AG04449 (cell line): ENCODE measurements at places on chromosomes 7 and 10.

- DNase-seq, result no peak
Measured at GRCh38 chr10:65083222-65083621, 1562.0 kb downstream of the REEP3 start.

DNA sequence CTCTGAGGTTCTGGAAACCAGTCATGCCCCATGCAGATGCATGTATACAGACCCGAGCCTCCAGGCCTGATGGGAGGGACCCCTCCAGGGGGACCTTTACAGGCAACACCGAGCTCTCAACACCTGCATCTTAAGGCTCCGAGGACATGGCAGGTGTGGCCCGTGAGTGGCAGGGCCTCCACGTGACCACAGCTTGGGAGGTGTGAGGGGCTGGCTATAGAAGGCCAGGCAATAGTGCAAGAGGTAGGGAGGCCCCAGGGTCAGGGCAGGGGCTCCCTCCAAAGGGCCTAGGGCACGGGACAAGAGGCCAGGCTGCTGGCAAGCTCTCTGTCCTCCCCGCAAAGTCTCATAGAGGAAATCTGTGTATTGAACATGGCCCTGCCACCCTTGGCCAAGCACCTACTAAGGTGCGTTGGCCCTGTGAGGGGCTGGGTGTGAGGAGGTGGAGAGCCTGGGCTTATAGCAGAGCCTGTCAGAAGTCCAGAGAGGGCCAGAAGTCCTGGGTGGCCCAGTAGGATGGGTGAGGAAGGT, 134.2 kb downstream of the PTPN20 start:
- no peak for DNase-seq

GRCh38 chr10:79320820-79321493, 26.3 kb upstream of the PPIF start:
- DNase-seq, result no peak

GRCh38 chr7:116162254-116162653, 48.1 kb upstream of the TES start:
- DNase-seq, result no peak

- DNase-seq, result no peak
Measured at GRCh38 chr7:28688174-28688573, 270.0 kb downstream of the TRIL start.

GRCh38 chr7:131786204-131786603, 229.8 kb upstream of the PODXL start:
- no peak for DNase-seq

DNA sequence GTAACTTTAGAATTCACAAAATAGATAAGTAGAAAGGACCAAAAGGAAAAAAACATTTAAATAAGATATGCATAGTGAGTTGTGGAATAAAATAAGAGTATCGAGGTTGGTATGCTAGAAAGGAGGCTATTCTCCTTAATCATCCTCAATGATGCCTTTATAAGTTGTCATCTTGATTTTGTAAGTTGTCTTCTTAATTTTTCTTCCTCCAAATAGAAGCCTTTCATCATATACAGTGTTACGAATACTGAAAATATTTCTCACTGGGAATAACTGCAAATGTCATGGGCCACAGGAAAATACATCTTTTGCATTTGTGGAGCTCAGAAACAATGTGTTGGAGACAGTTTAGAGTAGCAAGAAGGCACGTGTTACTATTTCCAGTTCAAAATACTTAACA, 31.5 kb upstream of the PRTFDC1 start:
- DNase-seq, result no peak

DNA sequence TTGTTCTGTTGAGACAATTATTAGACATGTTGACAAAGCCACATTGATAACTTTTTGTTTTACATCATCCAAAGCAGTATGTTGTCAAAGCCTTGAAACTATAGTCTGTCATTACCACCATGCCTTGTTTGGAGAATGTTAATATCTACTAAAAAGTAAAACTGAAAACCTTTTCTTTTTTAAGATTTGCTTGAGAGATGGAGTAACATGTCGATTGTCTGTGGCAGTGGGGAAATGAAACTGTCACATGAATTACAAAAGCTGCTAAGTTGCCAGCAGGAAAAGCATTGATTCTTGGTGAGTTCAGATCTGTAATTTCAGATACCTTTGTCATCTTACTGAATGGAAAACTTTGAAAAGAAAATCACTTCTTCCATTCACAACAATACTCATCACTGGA, 69.1 kb downstream of the TFPI2 start:
- no peak for DNase-seq

- DNase-seq, result no peak
Measured at GRCh38 chr10:80515511-80515910, 22.2 kb upstream of the SH2D4B start.

DNA sequence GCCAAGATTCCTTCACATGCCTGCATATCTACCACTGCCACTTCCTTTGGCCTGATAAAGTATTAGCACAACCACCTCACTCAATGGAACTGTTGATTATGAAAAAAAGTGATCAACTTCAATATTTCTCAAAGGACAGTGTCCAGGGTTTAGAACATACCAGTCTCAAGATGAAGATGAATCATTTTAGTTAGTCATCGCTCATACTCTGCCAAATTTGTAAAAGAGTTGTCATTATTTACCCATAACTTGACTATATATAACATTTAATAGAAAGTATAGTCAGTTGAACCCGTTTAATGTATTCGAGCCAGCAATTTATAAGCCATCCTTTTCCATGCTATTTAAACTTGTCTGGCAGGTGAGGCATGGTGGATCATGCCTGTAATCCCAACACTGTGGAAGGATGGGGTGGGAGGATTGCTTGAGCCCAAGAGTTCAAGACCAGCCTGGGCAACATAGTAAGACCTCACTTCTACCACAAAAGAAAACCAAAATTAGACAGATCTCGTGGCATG, 33.2 kb downstream of the SPAM1 start:
- no peak for DNase-seq

DNA sequence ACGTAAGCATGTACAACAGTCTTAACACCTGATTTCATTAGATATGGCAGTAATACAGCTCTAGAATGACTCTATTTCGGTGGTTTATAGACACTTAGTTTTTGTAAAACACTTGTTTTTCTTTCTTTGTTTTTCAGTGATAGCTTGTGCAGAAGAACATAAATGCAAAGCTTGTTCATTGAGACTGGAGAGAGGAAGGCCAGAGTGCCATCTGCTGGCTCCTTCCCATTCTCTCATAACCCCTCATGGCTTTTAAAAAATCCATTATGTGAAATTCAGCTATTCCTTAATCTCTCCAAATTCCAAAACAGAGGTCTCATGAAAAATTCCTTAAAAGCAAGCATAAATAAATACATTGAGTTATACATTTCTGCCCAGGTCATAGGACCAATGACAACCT, 76.3 kb downstream of the CACNB2 start:
- DNase-seq, result no peak

GRCh38 chr10:34732926-34733325, 82.2 kb downstream of the PARD3 start:
- DNase-seq, result no peak

DNA sequence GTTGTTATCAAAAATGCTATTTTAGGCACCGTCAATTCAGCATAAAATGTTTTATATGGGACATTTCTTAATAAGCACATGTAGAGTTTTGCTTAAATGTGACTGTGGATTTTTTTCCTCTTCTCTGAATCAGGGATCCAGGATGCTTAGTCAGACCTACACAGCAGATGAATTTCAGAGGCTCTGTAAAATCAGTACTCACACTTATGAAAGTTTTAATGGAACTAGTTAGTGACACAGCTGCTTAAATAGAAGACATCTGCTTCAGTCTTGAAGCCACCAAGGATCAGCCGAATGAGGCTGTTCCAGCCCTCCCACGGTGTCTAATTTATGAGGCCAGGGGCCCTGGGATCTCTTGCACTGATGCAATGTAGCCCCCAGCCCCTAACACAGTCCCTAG, 136.0 kb downstream of the MYOF start:
- DNase-seq, result no peak

DNA sequence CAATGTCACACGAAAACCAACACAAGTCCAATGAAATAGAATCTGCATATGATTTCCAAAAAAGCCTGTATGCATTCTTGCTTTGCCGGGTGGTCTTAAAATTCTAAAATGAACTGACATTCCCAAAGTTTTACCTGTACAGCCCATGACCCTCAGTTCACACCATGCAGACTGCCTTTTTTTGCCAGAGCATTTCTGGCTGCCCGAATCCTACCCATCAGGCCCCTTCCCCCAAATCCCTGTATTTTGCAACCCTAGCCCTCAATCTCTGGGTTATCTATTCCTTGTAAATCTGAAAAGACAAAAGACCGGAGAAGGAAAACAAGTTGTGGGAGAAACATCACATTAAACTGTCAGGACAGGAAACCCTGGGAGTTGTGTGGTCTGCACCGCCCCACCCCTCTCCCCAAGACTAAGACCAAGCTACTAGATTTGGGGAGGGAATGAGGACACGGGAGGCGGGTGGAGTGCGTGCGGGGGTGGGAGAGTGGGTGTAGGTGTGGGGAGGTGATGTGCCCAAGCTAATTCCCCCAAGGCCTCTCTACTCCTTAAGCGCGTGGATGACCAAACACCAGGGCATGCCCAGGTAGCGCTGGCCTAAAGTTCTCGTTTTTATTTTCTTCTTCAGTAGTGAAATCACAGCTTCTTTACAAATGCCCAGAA, 1.4 kb downstream of the JCAD start:
- no peak for DNase-seq

GRCh38 chr10:93386631-93387369, 95.3 kb downstream of the MYOF start:
- no peak for DNase-seq
